NB4 (cell line): ENCODE measurements at places on chromosomes 11 and 22.

- DNase-seq, result no peak
Measured at GRCh38 chr11:126029805-126030204, 32.9 kb downstream of the CDON start.

DNA sequence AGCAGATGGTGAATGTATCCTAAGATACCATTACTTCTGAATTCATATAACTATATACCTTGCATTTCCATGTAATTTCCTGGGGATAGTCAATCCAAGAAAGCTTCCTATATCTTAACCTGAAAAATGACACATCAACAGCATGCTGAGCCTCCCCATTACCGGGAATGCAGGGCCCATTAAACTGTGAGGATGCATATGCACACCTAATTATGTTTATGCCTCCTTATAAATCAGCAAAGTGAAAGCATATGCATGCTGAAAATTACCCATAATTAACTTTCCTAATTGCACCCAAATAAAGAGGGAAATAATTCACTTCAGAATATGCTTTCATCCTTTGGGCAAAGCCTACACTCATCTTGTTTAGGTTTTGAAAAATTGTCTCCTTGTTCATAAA lies 663.0 kb downstream of the KCNA4 start:
- DNase-seq, result no peak

DNA sequence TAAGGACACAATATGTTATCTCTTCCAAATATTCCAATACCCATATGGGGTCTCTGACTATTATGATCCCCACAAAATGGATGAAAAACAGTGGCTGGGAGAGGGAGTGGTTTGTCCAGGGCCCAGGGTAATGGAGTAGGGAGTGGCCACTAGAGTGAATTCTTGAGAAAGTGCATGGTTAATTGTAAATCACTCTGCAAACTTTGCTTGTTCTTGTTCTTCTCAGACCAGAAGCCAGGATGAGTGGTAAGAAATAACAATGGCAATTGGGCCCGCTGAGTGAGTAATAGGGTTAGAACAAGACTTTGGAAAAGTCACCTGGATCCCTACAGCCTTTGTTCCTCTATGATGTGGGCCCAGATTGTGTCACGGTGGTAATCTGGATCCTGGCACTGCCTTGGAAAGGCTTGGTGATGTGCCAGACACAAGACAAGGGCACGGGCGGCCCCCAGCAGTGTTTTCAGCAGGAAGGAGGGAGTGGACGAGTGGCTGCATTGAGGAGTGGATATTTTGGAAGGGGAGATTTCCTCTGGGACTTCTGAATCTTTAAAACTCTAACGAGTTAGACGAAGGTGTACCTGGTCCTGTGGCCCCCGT lies 18.2 kb upstream of the KIRREL3 start:
- DNase-seq, result no peak

- no peak for DNase-seq
Measured at GRCh38 chr11:17607083-17607429, 60.0 kb downstream of the OTOG start.

DNA sequence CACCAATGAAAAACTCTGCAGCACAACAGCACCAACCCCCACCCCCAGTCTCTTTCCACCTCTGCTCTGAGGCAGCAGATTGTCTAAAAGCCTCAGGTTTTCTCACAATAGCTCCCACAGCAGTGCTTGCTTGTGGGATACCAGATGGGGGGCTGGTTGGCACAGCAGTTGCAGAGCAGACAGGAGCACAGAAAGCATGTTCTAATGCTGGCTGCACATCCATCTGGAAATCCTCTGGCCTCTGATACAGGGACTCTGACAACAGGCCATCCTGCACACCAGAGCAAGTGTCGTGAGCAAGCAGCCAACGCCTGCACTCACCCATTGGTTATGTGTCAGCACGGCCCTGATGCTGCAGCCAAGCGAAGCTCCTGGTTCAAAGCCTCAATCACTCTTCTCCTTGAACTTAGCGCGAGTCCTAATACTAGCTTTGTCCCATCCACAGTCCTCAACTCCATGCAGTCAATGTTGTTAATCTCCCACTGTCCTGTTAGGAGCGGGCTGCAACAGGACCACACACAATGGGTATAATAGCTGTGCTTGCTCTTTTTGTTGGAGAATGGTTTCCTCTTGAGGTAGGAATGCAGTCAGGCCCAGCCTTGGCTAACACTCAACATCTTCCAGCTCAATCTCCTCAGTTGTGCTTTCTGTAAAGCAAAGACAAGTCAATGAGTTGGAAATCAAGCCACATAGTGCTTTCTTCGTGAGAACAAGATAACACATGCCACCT lies 30.3 kb downstream of the VSTM5 start:
- DNase-seq, result no peak

DNA sequence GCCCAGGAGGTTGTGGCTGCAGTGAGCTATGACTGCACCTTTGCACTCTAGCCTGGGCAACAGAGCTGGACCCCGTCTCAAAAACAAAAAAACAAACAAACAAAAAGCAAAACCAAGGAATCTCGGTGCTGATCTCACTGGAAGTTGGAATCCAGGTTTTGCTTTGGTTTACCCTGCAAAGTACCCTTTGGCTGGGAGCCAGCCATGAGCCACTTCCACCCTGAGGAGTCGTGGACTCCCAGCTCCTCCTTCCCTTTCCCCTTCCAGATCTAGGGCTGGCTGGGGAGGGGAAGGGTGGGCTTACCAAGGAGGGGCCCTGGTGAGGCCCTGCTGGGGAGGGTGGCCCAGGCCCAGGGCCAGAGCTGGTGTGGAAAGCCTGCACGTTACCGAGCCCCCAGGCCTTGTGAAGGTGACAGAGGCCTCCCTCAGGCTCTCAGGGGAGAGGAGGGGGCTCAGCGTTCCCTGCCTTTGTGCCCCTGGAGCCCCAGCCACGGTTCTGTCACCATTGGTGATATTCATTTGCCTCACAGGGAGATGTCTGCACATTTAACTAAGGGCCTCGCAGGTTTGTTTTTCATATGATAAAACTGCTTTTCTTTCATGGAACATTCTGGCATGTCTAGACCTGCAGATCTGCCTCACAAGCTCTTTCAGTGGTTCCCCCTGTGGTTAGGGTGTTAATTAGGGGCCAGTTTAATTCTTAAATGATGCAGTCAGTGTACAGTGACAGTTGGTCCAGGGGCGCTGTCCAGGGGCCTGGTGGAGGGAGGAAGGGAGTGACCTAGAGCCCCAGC lies 29.0 kb downstream of the FBLN1 start:
- no peak for DNase-seq

- no peak for DNase-seq
Measured at GRCh38 chr22:17952273-17952801, 72.0 kb downstream of the MICAL3 start.

DNA sequence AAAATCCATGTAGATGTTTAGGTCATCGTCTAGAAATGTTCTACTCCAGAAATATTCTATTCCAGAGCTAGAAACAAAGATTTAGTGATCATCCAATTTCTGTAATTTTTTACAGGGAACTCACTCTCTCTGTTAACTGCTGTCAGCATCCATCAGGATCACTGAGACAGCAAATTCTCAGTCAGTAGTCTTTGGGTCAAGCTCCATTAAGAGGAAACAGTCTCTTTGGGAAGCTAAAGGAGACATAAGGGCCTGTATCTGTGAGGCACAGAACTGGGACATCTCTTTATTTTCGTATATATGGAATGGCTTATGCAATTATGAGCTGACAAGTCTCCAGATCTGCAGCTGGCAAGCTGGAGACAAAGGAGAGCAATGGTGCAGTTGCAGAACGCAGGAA lies 48.3 kb downstream of the PIK3C2A start:
- DNase-seq, result no peak
